ENCODE measurements at places on chromosomes 3 and 15. TPM values are rescaled to one million over a fixed set of nuclear protein-coding genes. Genes with fewer than 3 reads are reported as not detected.
A peak's percentile ranks its signal among the peaks of the same experiment; 100 is the strongest.

The USP13 gene
- total RNA-seq = 11.1 TPM

The PROS1 gene
- total RNA-seq = 75.9 TPM

- no peak for DNase-seq
These were observed 112.1 kb downstream of the RSL24D1 start for GRCh38 chr15:55084673-55085072.

DNA sequence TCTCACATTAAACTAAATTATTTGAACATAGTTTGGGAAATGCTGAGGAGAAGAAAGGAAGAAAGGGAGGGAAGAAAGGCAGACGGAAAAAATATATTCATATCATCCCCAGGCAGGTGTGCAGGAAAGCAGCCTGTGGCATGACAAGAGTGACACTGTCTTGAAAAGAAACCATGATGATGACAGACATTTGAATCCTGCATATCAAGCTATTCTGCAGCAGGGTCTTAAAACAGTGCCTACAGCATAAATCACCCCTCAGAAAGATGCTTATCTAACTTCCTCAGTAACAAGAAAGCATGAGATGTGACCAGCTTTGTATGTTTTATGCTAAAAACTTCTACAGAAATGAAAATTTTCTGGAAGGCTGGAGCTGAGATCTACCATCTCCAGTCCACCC, 144.5 kb upstream of the GRM7 start:
- no peak for DNase-seq

DNA sequence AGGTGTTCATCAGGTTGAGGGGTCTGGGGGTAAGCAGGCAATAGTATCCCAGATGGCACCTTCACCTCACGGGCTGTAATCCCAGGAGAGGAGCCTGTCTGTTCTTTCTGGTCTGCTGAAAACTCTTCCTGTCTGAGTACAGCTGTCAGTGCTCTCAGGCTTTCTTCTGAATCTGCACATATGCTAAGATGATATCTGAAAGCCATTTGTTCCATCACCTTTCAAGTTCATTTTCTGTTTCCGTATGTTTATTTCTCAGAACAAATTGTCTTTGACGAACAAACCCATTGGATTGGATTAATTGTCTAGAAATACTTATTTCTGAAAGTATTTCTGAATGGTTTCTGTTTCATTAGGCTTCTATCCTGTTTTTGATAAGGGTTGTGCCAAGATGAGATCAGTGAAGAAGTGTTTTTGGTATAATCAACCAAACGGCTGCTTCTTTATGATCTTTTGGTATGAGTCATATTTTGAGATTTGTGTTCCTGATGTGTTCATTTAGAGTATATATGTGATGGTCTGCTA, 13.3 kb downstream of the ZNF592 start:
- DNase-seq = no peak

The SPSB4 gene
- 0.58 TPM for total RNA-seq

DNA sequence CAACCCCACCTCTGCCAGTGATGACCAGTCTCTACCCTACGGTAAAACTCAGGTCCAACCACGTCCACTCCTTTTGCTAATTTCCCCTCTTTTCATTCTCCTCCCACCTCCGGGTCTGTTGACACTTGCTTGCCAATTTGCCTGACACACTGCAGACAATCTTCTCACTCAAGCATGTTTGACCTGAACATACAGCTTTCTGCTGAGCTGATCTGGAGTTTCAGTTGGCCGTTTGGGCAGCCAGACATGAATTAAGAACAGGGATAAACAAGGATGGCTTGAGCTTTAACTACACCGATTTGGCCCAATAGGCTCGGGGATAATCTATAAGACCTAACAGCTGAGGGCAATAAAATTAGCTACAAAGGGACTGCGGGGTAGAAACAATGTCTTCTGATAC, 758.6 kb upstream of the CFAP20DC start:
- DNase-seq = no peak

GRCh38 chr3:23198801-23199200, 4.3 kb upstream of the UBE2E2 start:
- DNase-seq = no peak

The C15orf39 gene
- 3.1 TPM for total RNA-seq

DNA sequence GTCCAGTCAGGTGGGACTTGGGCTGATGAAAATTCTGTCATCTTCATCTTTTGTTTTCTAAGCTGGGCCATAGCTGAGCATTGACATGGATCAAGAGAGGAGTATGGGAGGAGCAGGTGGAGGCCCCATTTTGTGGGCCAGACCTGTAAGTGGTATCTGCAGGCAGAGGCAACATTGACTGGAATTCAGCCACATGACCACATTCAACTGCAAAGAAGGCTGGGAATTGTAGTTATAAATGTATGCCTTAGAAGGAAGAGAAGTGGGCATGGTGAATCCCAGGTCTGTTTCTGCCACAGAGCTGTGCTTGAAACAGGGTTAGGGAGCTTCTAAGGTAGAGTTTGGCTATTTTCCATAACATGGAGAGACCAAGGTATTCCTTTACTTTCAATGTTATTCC, 11.4 kb downstream of the KCNAB1 start:
- DNase-seq = no peak

DNA sequence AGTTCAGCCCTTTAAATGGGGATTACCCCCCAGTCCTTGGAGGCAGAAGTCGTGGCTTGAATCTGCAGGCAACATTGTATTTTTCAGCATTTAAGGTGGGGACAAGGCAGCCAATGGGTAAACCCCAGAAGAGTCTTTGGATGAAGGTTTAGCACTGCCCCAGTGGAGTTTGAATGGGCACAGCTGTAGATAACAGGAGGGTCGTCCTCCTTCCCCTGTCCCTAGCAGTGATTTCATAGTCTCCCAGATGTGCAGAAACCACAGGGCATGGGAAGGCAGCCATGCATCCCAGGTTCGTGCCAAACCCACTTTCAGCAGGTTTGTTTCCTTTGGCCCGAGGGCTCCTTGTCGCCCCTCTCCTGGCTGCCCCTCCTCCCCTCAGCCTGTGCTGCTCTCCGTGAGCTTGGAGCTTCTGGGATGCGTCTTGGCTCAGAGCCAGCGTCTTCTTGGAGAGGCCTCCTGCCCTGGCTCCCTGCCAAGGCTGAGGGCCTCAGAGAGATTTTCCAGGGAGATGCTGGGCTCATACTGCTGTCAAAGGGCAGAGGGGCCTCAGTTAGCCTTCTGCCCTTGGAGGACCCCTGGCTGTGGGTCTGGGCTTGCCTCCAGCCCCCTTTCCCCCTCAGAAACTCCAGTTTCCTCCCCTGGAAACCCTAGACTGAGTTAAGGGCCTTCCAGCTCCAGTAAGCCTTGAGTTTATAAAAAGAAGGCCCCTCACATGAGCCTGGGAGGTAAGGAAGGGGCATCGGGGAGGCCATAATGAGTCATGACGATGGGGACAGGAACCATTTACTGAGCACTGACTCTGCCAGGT, 48.9 kb upstream of the POLG start:
- DNase-seq = peak; percentile 19

The VILL gene
- total RNA-seq = 8.8 TPM

The NANOGP8 gene
- 0.29 TPM for total RNA-seq
